ENCODE measurements at places on chromosomes 5 and 9. TPM values are rescaled to one million over a fixed set of nuclear protein-coding genes. Genes with fewer than 3 reads are reported as not detected.

The SLC34A1 gene
- total RNA-seq, result not detected

The SLC6A3 gene
- total RNA-seq, result not detected

The TLX3 gene
- total RNA-seq, result not detected

The SLC36A2 gene
- total RNA-seq, result not detected

The HDHD3 gene
- 13.3 TPM for total RNA-seq

The SNCB gene
- total RNA-seq, result 0.44 TPM

The MAP1B gene
- 107 TPM for total RNA-seq

The ARID3C gene
- not detected for total RNA-seq

The TPPP gene
- total RNA-seq, result 0.07 TPM

The GGTA1 gene
- 0.13 TPM for total RNA-seq

The GTF2H2C gene
- total RNA-seq, result 20.6 TPM

The SLC36A3 gene
- total RNA-seq, result not detected

The MRPS27 gene
- total RNA-seq, result 65.6 TPM

The SPATA24 gene
- total RNA-seq, result 4.6 TPM
